ENCODE measurements at places on chromosomes 12 and 14.

DNA sequence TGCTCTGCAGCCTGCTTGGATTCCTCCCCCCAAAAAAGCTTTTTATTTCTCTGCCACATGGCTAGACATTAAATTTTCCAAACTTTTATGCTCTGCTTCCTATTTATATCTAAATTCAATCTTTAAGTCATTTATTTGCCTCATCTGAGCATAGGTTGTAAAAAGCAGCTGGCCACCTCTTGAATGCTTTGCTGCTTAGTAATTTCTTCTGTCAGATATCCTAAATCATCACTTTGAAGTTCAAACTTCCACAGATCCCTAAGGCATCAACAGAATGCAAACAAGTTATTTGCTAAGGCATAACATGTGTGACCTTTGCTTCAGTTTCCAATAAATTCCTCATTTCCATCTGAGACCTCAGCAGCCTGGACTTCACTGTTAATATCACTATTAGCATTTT lies 209.6 kb downstream of the FSCB start:
- no peak for DNase-seq

DNA sequence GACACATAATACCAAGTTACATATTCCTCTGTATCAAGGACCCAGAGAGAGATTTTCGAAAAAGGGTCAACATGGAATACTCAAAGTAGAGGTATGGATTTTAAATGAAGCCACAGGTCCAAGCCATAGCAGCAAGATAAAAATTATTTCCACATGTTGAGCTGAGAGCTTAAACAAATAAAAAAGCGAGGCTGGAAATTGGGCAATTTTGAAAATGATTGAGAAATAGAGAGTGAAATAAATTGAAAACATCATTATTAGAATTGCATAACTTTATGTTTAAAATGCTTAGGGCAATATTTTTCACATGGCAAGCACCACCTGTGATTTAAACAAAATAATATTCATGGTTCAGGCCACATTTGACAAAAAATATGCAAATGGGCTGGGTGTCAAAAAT lies 1251.0 kb upstream of the USP15 start:
- no peak for DNase-seq

DNA sequence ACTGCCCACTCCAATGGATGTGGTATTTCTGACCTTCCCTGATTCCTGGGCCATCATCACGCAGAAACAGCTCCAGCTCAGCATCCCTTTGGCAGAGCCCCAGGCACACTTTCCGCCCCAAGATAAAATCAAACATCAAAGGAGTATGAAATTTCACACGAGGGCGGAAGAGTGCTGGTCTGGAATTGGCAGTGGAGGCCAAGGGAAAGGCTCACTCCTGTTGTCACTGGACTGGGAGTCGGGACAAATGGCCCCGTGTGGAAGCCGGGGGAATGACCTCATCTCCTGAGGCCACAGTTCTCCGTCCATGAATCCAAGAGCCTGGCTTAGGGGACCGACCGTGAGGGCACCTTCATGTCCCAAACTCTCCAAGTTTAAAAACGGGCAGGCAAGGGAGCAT lies 40.9 kb downstream of the FZD10 start:
- DNase-seq = no peak

- DNase-seq = no peak
These were observed 235.5 kb downstream of the NELL2 start for GRCh38 chr12:44640427-44641190.

DNA sequence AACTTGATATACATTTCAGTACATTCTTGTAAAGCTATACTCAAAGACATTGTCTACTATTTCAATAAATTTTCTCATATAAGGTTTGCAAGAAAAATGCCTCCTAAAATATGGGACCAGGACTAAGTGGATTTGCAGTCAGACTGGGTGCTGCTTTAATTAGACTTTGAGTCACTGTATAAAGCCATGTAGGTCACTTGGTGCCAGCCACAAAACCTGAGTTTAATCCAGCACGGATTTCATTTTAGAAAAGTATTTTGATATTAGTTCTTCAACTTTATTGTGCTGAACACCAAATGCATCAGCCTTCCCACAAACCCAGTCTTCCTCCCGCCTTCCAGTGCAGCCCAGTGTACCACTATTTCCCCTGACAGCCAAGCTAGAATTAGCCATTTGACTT lies 9.9 kb upstream of the NID2 start:
- no peak for DNase-seq

DNA sequence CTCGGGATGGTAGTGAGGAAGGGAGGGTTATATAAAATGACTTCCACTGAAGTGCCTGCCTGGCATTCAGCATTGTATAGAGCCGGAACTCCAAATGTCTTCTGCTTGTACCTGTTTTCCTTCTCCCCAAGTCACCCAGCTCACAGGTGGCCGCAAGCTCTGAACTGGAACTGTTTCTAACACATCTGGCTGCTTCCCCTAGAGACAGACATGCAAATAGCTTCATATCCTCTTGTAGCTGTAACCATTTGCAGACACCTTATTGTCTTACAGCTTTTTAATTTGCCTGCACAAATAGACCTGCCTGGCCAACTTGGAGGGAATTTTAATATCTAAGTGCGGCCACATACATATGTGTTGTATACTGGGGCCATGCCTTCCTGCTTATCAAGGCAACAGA lies 126.0 kb downstream of the CHST11 start:
- no peak for DNase-seq

DNA sequence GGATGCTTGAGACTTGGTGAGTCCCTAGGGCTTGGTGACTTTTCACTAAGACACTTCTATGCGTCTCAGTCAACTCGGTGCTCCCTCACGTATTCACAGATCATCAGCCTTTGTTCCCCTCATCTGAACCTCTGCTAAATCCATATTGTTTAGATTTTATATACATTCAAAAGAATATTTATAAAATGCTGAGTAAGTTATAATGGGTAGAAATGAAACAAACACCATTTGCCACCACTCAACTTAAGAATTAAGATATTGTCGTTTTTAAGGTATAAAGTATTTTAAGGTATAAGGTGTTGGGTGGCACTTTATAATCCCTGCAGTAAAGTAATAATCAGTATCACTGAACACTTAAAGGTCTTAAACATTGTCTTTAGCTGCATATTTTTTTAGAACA lies 103.0 kb downstream of the TTLL5 start:
- DNase-seq = no peak

GRCh38 chr12:120539303-120539702 lies 5.1 kb downstream of the RNF10 start:
- no peak for DNase-seq

GRCh38 chr14:105409364-105409763 lies 10.3 kb upstream of the MTA1 start:
- DNase-seq = no peak

GRCh38 chr12:87413784-87414183 lies 615.4 kb downstream of the C12orf50 start:
- DNase-seq = no peak

GRCh38 chr12:59004456-59004855 lies 84.2 kb upstream of the LRIG3 start:
- DNase-seq = no peak

DNA sequence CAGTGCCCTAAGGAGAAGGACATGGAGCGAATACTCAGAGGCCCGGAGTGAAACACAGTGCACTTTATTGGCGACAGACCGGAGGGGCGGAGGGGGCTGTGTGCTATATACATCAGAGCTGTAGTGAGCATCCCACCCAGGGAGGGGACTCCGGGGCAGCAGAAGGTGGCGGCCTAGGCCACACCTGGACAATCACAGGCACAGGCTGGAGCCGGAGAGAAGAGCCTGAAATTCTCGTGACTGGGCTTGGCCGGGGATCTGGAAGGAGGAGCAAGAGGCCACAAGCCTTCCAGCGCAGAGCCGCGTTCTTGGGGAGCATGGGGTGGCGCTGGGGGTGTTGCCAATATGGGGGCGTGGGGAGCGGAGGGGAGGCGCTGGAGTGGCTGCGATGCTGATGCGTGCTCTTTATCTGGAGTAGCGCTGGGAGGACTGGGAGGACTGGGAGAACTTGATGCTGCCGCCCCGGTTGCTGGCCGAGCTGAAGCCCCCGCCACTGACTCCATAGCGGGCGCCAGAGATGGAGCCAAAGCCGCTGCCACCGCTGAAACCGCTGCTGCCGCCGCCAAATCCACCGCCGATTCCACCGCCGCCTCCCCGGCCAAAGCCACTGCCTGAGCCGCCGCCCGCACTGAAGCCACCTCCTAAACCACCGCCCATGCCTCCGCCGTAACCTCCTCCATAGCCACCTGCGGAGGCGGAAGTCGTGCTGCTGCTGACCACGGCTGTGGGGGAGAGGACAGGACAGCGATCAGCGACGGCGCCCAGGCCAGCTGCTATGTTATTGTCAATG lies 6.1 kb downstream of the KRT3 start:
- DNase-seq = no peak

- no peak for DNase-seq
These were observed 231.2 kb downstream of the C12orf75 start for GRCh38 chr12:105561546-105562198.

- DNase-seq = no peak
These were observed 235.0 kb downstream of the CRADD start for GRCh38 chr12:93912086-93912733.

GRCh38 chr14:65035049-65035448 lies 48.4 kb downstream of the FNTB start:
- DNase-seq = peak; percentile 50

- no peak for DNase-seq
These were observed 6.5 kb downstream of the HOXC13 start for GRCh38 chr12:53944907-53945847.

DNA sequence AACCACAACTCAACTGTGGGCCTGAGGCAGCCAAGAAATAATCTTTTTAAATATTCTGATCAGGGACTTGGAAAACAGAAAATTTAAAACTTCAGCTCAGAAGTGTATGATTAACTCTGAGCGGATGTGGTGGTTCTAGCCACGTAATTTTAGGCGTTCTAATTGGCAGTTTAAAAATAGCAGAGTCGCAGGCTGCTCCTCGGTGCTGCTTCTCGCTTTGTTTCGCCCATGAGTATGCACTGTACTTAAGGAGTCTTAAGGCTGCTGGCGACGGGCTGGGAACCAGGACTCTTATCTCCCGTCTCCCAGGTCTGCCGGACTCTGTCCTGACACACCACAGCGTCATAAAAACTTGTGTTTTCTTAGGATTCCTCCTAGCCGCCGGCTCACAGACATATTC lies 113.4 kb upstream of the PELI2 start:
- DNase-seq = no peak

- DNase-seq = no peak
These were observed 276.2 kb upstream of the RTL1 start for GRCh38 chr14:101179691-101180211.

DNA sequence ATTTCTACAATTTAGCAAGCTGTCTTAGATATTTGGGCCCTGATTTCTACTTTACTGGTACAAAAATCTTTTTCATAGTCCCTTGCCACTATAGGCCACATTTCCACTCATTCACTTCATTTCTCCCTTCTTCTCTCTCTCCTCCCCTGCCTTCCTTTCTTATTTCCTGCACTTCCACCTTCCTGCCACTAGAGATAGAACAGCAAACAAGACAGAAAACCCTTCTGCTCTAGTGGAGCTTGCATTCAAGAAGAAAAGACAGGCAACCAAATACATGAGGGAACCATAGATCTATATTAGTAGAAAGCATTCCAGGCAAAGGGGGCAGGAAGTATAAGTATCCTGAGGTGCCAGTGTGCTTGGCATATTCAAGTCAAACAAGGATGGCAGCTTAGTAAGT lies 623.5 kb downstream of the FLRT2 start:
- DNase-seq = no peak

DNA sequence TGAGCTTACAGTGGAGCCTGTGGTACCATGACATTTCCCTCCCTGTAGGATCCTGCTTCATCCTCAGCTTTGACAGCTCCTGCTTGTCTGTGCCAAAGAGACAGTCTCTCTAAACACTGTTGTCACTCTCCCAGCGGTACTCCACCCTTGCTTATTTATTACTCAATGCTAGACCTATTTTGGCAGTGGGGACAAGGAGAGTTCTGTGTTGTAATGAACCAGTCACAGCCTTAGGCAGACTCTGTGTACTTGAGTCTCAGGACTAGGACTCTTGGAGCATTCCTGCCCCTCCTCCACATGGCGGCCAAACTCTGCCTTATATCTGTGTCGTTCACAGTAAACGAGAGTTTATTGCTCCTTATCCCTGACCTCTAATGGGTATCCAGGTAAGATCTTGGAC lies 70.9 kb downstream of the PIK3C2G start:
- no peak for DNase-seq

- no peak for DNase-seq
These were observed 12.8 kb downstream of the USP15 start for GRCh38 chr12:62272936-62273552.

DNA sequence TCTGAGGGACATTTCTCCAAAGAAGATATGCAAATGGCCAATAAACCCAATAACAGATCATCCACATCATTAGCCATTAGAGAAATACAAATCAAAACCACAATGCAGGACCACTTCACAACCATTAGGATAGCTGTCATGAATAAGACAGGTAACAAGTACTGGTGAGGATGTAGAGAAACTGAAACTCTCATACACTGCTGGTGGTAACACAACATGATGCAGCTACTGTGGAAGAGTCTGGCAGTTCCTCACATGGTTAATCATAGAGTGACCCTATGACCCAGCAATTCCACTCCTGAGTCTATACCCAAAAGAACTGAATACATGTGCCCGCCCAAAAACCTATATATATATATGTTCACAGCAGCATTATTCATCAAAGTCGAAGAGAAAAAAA lies 39.0 kb downstream of the TTC9 start:
- DNase-seq = no peak

DNA sequence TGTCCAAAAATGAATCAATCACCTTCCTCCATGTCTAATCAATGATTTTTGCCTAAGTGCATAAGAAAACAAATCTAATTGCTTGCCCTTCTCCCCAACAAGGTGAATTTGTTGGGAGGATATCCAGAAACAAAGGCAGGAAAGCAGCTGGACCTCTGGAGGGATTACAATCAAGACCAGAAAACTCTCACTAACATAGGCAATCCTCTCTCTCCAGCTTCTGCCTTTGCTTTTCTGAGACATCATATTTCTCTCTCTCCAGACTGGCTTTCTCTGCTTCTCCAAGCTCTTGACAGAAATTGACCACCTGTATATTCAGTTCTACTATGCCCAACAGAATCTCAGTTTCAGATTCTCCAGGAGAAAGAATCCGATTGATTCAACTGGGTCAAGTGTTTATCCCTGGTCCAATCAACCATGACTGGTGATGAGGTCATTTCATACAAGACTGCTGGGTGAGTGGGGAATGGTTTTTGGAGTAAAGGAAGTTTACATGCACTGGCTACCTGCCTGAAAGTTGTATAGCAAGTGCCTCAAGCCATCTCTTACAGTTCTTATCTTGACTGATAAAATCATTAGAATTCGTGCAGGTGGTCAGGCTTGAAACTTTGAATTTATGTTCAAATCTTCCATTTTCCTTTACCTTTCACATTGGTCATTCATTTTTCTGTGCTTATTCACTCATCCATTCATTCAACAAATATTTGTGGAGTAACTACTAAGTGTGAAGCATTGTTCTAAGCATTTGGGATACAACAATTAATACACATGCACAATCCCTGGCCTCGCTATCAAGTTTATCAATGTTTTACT lies 22.2 kb upstream of the CFAP54 start:
- DNase-seq = no peak

GRCh38 chr12:100840748-100841147 lies 46.2 kb downstream of the ANO4 start:
- DNase-seq = no peak

GRCh38 chr14:35858521-35859209 lies 32.5 kb downstream of the BRMS1L start:
- DNase-seq = no peak

Data from ecto neural progenitor cell (in vitro differentiated cells).